ENCODE measurements at places on chromosomes 11 and 22.
A peak's percentile ranks its signal among the peaks of the same experiment; 100 is the strongest.

DNA sequence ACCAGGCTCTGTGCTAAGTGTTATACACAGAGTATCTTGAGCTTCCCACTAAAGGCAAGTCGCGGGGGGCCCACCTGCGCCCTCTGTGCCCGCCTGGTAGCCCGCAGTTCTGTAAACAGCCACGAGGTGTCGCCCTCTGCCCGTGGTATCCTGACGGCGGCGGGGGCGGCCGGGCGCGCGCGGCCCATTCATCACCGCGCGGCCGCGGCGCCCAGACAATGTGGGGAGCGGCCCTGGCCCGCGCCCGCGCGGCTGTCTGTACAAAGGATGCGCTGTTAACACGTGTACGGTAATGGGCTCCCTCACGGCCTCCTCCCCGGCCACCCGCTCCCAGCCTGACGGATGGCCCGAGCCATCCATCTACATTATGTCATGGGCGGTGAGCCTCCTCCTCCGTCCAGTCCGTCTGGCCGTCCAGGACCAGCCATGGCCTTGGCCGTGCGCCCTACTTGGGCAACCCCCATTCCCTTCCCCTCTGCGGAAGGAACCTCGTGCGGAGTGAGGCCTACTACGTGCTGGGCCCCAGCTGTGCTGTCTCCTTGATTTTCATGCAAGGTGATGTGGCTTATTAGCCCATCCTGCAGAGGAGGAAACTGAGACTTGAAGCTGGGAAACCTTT is 99.4 kb downstream of the MIAT start:
- peak; percentile 25 for DNase-seq

GRCh38 chr11:116997071-116997470 is 101.2 kb downstream of the SIK3 start:
- DNase-seq, result no peak

GRCh38 chr11:67691149-67691548 is 16.7 kb upstream of the ALDH3B2 start:
- no peak for DNase-seq

GRCh38 chr11:78607696-78608095 is 33.0 kb upstream of the NARS2 start:
- DNase-seq, result no peak

GRCh38 chr11:33919645-33920044 is 27.8 kb upstream of the LMO2 start:
- DNase-seq, result no peak

DNA sequence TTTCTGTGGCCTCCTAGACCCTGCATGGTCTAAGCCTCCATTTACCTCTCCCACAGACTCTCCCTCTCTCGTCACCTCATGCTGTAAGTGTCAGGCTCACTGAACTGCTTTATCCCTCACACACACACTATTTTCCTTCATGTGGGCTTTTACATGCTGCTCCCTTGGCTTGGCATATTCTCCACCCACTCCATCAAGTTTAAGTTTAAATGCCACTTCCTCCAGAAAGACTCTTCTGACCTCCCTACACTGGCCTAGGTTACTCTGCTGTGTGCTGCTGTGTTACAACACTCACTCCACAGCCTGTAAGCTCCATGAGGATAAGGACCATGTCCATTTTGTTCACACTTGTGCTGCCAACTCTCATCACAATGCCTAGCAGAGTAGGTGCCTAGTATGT is 2.5 kb downstream of the DCHS1 start:
- DNase-seq, result no peak

GRCh38 chr22:47206164-47206563 is 443.7 kb downstream of the TBC1D22A start:
- no peak for DNase-seq

DNA sequence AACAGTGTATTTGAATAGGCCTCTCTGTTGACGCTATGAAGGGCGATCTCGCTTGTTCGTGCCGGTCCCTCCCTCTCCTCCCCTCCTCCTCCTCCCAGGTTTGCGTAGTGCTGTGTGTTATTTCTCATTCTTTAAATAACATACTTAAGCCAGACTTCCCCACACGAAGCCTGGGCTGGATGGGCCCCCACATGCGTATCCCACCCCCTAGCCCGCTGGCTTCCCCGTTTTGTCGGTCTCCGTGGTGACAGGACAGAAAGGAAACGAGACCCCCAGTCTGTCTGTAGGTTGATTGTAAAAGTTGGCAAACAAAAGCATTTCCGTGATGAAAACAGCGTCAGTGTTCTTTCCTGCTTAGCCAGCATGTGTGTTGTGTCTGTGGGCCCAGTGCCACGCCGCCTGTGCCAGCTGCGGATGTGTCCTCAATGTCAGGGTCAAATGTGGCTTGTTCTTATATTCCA is 27.3 kb downstream of the FAM118A start:
- DNase-seq, result no peak

DNA sequence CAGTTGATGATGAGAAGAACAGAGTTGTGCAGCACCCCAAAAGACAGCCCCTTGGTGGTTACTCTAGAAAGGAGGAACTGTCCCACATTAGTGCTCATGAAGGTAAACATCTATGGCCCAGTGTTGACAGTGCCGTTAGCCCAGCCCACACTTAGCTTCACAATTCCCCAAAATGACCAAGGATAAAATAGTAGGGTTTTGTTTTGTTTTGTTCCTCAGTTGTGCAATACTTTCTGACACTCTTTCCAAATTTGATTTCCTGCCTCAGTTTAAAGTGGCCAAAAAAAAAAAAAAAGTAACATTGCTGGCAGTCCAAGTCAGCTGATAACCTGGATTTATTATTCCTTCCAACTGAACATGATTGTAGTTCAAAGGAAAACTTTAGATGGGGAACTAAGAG is 269.4 kb downstream of the TMEM135 start:
- DNase-seq, result no peak

GRCh38 chr22:45302751-45303150 is 7.0 kb upstream of the FAM118A start:
- no peak for DNase-seq

DNA sequence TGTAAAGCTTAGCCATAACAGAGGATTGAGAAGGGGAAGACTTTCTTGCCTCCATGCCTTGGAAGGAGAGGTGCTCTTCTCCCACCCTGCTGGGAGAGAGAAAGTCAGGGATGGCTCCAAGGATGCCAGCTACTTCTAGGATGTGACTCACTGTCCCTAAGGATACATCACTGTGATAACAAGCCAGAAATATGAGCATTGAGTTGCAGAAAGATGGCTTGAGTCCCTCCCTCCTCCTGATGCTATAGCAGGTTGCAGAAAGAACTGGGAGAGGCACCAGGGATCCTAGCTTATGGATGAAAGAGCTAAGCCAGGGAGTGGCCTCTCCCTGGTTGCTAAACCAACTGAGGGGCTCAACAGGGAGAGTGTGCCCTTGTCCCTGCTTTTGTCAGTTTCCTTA is 27.8 kb upstream of the FJX1 start:
- DNase-seq, result no peak

- DNase-seq, result no peak
These were observed 1.7 kb upstream of the GAB4 start for GRCh38 chr22:17009640-17010291.

DNA sequence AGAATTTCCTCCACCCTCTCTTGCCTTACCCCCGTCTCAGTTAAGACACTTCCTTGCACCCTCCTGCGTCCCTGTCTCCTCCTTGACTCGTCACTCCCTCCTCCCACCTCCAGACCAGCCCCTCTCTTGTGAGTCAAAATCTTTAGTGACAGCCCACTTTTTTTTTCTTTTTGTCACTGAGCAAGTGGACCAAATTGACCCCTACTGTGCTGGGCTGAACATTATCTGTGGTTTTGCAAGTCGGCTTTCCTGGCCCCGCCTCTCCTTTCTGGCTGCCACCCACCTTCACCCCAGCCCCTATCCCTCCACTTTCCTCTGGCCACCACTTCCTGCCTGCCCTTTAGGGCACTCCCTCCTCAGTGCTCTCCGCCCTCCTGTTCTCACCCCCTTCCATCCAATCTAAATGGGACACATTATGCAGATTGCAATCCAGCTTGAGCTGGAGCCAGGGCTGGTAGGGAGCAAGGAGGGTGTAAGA is at the start of gene APLNR:
Gene APLNR, minus strand, starts transcription at position 47 of the 478 bp plus-strand sequence. CDS start 246 bp downstream, outside the sequence.
- no peak for DNase-seq

DNA sequence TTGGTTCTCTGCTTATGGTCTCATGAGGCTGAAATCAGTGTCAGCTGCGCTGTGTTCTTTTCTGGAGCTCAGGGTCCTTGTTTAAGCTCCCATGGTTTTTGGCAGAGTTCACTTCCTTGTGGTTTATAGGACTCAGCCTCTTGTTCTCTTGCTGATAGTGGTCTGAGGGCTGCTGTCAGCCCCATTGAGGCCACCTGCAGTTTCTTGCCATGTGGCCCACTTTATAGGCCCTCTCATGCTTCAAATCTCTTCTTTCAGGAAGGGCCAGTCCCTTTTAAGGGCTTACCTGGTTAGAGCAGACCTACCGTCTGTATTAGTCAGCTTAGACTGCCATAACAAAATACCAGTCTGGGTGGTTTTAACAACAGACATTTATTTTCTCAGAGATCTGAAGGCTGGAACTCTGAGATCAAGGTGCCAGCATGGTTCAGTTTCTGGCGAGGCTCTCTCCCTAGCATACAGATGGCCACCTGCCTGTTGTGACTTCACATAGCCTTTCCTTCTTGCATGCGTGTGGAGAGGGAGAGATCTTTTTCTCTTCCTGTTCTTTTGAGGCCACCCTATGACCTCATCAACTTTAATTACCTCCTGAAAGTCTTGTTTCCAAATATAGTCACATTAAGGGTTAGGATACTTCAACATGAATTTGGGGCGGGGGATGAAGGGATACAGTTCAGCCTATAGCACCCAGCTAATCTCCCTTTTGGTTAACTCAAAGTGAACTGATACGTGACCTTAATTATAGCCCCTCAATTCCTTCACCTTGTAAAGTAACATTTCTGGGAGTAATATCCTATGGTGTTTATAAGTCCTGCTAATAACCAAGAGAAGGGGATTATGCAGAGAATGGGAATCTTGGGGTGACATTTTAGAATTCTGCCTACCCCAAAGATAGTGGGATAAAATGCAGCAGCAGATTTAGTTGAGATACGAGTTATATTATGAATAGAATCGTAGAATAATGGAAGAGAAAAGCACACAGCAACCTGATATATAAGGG is 131.8 kb downstream of the UVRAG start:
- no peak for DNase-seq

DNA sequence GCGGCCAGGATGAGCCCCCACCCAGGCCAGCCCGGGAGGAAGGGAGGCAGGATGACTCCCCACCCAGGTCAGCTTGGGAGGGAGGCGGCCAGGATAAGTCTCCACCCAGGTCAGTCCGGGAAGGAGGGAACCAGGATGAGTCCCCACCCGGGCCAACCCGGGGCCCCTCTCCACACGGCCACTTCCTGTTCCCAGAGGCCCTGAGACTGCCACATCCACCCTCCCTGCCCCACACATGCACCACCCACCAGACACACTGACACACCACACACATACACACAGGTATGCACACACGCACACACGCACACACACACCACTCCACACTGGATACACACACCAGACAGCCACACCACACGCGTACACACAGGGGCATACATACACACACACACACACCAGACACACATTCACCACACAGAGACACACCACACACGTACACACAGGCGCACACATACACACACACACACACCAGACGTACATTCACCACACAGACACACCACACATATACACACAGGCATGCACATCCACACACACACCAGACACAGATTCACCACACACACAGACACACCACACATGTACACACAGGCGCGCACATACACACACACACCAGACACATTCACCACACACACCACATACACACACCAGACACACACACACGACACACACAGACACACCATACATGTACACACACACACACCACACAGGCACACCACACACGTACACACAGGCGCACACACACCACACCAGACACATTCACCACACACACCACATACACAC is 84.9 kb upstream of the PRR5 start:
- no peak for DNase-seq

- DNase-seq, result no peak
These were observed 260.2 kb upstream of the ISX start for GRCh38 chr22:34805771-34806170.

DNA sequence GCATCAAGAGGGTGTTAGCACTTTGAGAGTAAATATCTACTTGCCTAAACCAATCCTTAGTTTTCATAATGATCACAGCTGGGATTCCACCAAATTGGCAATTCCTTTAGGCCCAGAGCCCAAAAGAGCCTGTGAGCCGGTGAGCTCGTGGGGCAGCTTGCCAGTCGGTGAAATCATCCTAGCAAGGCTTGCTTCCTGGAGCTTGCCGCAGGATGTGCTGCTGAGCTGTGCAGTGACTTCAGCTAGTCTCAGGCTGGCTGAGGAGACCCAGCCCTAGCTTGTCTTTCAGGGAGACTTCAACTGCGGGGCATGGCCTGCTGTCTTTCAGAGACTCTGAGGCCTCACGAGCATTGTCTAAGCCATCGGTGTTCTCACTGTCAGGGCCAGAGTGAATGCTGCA is 73.6 kb upstream of the SUSD2 start:
- DNase-seq, result no peak

DNA sequence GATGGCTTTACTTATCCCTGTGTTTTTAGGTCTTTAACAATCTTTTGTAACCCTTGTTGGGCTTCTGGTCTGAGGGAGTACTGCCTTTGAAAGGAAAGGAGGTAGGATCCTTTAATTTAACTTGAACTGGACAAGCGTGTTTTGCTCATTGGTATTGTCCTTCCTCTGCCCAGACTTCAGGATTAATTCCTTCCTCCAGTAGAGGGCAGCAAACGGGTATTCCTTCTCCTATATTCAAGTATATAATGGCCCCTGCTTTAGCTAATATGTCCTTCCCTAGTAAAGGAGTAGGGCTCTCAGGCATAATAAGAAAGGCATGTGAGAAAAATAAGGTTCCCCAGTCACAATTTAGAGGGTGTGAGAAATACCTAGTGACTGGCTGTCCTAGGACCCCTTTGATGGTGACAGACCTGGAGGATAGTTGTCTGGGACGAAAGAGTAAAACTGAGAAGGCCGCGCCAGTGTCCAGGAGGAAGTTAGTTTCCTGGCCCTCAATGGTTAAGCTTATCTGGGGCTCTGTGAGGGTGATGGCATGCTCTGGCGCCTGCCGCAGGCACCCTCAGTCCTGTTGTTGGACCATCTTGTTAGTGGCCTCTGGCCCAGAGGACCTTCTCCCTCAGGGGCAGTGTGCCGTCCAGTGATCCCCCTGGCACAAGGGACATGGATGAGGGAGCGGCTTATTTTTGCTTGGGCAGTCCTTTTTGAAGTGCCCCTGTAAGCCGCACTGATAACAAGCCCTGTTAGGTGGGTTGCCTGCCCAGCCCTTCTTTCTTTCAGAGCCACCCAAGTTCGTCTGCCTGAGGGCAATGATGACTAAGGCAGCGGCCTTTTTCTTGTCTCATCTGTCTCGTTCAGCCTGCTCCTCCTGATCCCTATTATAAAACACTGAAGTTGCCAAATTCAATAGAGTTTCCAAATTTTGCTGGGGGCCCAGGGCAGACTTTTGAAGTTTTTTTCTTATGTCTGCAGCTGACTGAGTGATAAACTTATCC is 51.8 kb downstream of the C11orf71 start:
- no peak for DNase-seq

Measured in stimulated activated CD4-positive, alpha-beta T cell treated with anti-CD3 and anti-CD28 coated beads, Interleukin-1b, Interleukin-23, amount 100 ng/mL, for 48 hours (primary cell).